ENCODE measurements at places on chromosomes 6 and 20. TPM values are rescaled to one million over a fixed set of nuclear protein-coding genes. Genes with fewer than 3 reads are reported as not detected.

Gene PPP2R5D
- total RNA-seq: 37.3 TPM

Gene CALHM6
- 4.2 TPM for total RNA-seq

Gene WFDC2
- total RNA-seq: 77.5 TPM

Gene HLA-DQA1
- total RNA-seq: 4.4 TPM

Gene HDAC2
- total RNA-seq: 138 TPM

Gene TSPO2
- total RNA-seq: 1.5 TPM

Gene TPD52L1
- total RNA-seq: 44.3 TPM
